ENCODE measurements at places on chromosomes 3 and 15.
A peak's percentile ranks its signal among the peaks of the same experiment; 100 is the strongest.

- no peak for DNase-seq
Measured at GRCh38 chr3:141262308-141262705, 30.7 kb downstream of the PXYLP1 start.

DNA sequence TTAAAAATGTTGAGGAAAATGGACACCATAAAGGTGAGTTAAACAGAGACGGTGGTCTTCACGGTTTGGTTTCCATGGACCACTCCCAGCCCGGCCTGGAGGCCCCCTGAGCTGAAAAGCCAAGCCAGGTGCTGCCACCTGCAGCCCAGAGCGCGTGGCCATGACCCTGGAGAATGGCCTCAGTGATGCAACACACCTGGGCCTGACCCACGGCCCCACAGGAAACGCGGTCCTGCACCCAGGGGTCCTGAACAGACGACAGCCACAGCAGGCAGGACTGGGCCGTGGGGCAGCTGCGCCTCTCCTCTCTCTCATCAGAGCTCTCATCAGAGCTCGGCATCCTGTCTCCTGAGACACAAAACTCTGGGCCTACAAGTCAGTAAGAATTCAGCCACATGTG, 64.1 kb downstream of the NIPA2 start:
- DNase-seq: no peak

DNA sequence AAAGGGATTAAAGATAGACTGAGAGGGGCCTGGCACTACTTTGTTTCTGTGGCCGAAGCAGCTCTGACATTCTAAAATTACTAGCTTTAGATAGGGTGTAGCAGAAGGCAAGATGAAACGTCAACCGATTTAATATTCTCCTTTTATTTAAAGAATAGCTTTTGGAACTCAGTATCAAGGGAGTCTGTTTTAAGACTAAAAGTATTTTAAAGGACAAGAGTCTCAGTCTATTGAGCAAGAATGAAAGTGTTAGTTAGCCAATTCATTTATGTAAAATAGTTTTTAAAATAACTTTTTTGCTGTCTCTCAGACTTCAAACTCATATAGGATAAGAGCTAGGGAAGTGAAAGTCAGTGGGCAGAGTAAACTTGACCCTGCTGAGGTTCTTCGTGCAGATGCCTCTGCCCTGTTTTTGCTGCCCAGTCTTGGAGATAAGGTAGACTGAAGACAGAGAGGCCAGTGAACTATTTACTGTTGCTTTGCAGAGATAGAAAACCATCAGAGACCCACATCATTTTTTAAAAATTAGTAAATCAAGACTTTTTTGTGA, 1090.9 kb downstream of the ROBO2 start:
- no peak for DNase-seq

GRCh38 chr15:85760531-85761371, 34.0 kb downstream of the KLHL25 start:
- no peak for DNase-seq

DNA sequence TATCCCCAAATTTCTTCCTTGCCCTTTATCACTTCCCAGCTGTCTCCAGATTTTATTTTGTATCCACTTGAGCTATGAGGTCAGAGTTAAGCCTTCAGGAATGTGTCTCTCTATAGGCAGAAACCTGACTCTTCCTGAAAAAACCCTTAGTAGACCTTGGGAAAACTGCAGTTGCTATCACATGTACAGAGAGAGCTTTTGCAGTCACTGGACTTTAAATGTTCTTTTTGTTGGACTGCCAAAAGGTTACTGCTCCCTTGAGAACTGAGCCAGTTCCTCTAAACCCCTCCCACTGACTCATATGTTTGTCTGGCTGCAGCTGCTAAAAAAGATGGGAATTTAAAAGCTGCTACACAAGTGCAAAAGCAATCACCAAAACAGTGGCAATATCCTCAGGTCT, 169.1 kb upstream of the CCDC54 start:
- peak; percentile 21 for DNase-seq

DNA sequence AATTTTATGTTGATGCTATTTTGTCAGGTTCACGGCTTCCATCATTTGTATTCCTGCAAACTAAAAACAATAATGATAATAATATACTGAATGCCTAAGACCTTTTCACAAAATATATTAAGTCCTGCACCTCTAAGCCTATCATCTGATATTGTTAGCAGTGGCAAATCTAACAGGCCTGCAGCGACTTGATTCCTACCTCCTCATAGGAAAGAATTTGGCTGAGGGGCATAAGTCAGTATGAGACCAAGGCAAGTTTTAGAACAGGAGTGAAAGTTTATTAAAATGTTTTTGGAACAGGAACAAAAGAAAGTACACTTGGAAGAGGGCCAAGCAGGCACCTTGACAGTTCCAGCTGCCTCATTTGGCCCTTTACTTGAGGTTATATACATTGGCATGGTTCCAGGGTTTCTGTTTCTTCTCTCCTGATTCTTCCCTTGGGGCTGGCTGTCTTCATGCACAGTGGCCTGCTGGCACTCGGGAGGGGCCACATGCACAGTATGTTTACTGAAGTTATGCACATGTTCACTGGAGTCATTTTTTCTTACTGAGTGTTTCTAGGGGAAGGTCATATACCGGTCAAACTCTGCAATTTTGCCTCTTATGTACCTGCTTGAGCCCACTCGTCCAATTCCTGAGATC, 418.1 kb downstream of the EPHA6 start:
- no peak for DNase-seq

DNA sequence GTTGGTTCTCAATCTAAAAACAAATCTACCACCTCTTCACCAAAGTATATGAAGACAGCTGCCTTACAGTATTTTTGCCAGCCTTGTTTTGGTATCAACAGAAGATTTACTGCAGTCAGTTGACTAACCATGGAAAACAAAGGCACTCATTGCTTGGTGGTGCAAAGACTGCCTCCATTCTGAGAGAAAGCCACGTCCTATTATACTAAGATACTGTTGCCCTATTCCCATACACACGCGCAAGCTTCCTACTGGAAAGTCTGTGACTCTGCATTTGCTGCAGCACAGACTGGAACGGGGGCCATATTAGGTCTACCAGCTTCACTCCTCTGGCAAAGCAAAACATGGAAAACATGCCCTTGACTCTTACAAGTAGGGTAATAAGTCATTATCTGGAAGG, 18.0 kb downstream of the MTMR10 start:
- DNase-seq: no peak

DNA sequence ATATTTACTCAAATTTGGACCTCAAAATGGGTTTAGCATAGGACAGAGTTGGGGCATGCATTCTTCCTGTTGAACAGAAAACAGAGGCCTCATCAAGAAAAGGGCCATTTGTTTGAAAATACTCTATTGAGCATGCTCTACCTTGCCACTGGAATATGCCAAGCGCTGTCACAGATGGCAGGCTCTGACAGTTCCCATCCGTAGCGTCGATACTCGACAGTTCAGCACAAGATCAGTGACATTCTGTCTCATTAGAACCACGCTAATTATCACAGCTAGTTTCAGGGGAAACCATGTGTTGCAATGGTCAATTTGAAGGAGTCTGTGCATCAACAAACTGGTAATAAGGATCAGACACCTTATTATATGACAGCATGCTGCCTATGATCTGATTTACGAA, 54.5 kb downstream of the SATB1 start:
- DNase-seq: no peak

GRCh38 chr15:94700211-94700610, 468.9 kb downstream of the MCTP2 start:
- DNase-seq: no peak

DNA sequence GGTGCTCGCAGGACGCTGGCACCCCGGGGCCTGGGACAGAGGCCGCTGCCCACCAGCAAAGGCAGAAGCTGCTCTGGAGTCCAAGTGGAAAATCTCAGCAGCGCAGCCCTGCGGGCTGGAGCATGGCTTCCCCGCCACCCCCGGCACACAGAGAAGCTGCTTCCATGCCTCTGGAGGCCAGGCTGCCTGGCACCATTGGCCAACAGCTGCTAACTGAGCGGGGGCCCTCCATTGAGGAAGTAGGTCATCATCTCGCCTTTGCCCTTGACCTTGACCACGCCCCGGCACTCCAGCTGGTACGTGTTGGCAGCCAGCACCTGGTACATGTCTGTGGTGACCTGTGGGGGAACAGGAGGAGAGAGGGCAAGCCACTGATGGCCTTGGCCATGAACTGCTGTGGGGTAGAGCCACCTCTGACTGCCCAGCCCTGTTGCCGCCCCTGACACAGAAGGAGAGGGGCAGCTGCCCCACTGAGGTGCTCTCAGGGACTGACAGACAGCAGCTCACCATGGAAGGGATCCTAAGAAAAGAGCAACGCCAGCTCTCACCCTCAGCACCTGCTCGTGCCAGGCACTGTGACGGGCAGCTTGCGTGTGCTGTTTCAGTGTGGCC, 82.8 kb downstream of the SEC22A start:
- no peak for DNase-seq

GRCh38 chr3:22244761-22245521, 493.9 kb upstream of the ZNF385D start:
- DNase-seq: no peak

DNA sequence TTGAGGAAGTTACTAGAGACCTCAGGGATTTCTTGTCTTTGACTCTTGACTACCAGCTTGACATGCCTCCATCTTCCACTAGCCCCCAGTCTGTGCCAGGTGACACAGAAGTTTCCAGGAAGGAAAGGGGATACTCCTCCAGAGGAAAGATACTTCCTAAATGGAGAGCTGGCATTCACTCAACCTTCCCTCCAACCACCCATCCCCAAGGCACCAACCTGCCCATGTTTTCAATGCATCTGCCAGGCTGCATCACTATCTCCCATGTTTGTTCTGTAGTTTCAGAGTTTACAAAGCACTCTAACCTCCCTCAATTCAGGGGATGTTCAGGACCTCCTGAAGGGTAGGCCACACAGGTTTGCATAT, 198.4 kb upstream of the LPP start:
- DNase-seq: no peak

GRCh38 chr15:99390667-99391066, 139.4 kb downstream of the LRRC28 start:
- no peak for DNase-seq

All from occipital lobe (tissue), 3 donors.